ENCODE measurements at places on chromosomes 16 and 17.

DNA sequence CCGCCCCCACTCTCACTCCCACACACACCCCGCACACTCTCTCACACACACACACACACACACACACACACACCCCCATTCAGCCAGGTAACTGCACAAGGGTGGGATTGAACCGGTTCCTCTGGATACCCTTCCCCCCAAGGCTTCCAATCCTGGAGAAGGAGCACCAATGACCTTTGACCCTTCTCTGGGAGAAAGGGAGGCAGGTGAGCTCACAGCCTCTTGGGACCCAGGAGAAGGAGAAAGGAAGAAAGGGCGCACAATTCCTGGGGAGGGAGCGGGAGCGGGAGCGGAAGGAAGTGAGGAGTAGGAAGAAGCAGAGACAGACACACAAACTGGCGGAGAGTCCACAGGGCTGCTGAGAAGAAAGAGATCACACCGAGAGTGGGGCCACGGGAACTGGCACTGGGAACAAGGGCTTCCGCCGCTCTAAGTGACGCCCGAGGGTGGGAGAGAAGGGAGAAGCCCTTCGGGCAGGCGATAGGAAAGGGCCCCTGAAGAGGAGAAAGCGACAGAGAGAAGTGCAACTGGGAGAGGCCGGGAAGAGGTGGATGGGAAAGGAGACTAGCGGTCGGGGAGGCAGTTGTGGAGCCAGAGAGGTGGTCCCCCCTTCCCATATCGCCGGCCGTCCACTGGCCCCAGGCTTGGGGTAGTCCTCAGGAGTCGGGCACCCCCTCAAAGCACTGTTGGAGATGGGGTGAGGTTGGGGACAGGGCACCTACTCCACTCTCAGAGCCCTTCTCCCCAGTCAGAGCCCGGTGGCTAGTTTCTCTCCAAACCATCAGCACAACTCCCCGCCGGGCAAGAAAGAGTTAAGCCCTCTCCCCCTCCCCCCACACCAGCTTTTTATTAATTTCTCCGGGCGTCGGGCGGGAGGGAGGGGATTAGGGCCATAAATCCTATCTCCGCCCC is 1.3 kb downstream of the SAMD14 start:
- peak; percentile 43 for DNase-seq

DNA sequence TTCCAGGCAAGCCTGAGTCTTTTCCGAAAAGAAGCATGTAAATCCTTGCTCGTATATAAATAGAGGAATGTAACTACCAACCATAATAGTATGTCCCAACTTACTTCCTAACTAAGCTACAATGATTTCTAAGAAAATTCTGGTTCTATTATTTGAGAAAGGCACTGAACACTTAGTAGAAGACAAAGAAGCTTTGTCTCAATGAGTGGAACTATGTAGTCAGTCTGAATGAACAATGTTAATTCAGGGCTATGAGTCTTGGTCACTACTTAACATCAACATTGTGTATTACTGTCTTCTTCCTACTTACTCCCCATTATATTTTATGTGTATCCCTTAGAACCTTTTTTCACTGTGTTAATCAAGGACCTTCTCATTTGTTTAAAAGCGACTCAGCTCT is 206.0 kb downstream of the CYB561 start:
- no peak for DNase-seq

DNA sequence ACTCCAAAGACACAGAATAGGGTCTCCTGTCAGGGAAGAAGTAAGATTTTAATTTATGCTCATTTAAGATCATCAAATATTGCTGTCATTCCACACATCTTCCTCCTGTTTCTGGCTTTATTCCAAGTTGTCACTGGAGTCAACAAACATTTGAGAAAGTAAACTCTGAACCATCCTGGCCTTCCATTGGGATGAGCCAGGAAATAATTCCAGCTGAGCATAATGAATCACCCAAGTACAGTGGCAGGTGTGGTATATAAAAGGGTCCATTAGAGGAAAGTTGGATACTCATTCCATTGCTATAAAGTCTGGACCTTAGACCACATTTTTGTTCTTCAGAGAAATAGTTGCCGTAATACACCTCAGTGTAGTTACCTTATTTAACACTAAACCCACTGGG is 246.1 kb downstream of the SLC39A11 start:
- no peak for DNase-seq

GRCh38 chr16:59840169-59840568 is 1106.1 kb upstream of the GOT2 start:
- DNase-seq = no peak

GRCh38 chr17:29710891-29711418 is 88.2 kb upstream of the CORO6 start:
- no peak for DNase-seq

DNA sequence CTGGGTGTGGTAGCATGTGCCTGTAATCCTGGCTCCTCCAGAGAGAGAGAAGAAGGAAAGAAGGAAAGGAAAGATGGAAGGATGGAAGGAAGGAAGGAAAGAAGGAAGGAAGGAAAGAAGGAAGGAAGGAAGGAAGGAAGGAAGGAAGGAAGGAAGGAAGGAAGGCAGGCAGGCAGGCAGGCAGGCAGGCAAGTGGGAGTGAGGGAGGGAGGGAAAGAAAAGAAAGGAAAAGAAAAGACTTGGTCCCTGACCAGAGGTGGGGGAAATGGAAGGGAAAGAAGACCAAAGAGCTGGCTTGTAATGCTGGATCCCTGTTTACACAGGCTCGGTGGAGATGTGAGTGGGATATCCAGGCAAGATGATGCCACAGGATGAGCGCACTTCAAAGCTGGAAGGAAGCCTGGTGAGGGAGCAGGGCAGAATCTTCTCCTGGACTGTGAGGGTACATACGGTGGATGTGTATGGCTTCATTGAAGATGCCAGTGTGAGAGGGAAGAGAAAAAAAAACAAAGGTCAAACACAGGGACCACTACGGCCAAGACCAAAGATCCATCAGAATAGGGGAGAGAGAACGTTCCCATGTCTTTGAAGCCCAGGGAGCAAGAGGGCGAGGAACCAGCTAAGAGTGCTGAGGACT is 2.1 kb downstream of the CES1 start:
- no peak for DNase-seq

Measured in B cell (primary cell).